DMS79 (cell line): ENCODE measurements at places on chromosomes 5 and 9.

DNA sequence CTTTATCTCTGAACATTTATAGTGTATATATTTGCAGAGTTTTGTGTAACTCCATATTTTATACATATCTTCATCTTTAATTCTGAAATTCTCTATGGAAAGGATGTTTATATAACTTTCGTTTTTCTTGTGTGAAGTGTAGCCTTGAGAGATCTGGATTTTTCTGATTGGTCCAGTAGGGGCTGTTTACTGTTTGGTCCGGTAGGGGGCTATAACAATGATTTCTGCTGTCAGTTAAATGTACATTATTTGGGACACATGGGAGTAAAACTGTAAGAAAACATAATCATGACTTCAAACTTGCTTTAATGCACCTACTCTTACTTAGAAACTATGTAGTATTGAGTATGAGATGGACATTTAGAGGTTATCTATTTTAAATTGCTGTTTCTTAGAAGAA lies 527.1 kb upstream of the ARRDC3 start:
- no peak for DNase-seq

GRCh38 chr5:45162974-45163373 lies 354.2 kb downstream of the MRPS30 start:
- no peak for DNase-seq

- DNase-seq = no peak
These were observed 28.9 kb downstream of the DCP2 start for GRCh38 chr5:113005454-113005853.

DNA sequence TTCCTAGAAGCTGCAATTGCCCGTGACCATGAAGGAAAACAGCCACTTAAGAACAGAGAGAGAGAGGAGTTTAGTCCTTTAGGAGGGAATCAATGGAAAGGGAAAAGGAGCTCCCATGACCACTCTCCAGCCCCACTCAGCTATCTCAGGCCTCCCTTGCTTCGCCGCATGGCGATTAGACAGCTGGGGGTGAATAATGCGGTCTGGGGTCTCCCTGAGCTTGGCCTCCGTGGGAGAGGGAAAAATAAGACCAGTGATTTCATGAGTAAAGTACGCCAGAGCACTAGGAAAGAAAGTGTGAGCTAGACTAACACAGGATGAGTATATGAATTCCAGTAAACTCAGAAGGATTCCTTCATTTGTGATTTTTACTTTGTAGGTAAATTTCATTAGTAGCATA lies 180.3 kb downstream of the TRIO start:
- DNase-seq = no peak

GRCh38 chr5:178818094-178818493 lies 41.7 kb upstream of the ZNF354B start:
- no peak for DNase-seq

GRCh38 chr5:77946381-77947040 lies 170.4 kb upstream of the TBCA start:
- DNase-seq = peak; percentile 5

DNA sequence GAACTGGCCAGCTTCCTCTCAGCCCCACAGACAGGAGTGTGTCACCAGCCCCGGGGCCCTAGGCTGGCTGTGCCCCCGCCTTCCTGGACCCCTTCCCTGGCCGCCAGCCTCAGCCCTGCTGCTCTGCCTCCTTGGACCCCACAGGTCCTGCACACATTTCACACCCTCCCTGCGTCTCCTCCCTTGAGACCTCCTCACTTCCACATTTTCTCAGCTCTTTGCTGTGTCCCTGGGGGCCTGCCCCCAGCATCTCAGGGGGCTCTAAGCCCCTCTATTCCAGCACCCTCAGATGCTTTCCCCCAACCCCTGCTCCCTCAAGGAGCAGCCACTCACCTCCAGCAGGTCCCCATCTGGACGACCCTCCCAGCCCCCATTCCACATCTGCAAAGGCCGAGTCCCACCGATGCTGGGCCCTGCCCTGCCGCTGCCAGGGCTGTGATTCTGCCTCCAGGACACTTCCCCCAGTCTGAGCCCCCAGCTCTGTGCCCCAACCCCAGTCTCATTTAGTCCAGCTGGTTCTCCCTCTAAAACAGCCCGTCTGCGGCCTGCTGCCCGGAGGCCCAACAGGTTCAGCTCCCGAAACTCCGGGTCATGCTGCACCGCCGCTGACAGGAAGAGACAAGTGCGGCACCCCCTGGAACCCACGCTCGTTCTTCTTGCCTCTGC lies 4.2 kb downstream of the SLC34A3 start:
- DNase-seq = no peak

- no peak for DNase-seq
These were observed 16.6 kb downstream of the OCLN start for GRCh38 chr5:69509212-69509611.

- no peak for DNase-seq
These were observed 57.4 kb upstream of the SIMC1 start for GRCh38 chr5:176180781-176181180.

DNA sequence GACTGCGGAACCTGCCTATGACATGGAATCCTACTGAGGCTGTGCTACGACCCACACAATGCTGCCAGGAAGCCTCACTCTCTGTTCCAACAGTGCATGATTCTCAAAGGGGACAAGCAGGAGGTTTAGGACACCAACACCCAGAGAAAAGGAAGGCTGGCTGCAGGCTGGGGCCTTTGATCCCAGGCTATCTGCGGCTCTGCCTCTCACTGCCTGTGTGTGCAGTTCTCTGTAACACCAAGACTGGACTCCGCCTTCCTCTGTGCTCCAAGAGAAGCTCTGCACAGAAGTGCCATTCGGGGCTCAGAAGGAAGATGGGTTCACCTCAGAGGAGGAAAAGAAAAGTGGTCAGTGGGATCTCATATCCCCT lies 20.5 kb downstream of the ANKH start:
- no peak for DNase-seq

DNA sequence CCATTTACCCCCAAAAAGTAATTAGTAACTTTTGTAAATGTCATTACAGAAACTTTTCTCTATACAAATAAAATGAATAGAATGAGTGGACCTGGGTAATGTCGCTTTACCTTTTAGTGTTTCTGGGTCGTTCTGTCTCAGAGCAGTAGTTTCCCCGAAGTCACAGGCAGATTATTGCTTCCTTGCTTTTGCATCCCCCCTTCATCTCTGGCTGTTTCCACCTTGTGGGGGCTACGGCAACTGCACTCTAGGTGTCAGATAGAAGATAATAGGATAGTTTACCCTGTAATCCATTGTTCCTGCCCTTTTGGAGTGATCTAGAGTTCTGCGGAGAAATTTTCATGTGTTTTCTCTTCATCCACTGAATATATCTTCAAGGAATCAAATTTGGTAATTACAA lies 68.7 kb downstream of the PRR16 start:
- DNase-seq = no peak
